Stimulated activated CD8-positive, alpha-beta memory T cell treated with anti-CD3 and anti-CD28 coated beads, Interleukin-7, amount 100 ng/mL, for 24 hours (primary cell): ENCODE measurements at places on chromosomes 7 and 10.

DNA sequence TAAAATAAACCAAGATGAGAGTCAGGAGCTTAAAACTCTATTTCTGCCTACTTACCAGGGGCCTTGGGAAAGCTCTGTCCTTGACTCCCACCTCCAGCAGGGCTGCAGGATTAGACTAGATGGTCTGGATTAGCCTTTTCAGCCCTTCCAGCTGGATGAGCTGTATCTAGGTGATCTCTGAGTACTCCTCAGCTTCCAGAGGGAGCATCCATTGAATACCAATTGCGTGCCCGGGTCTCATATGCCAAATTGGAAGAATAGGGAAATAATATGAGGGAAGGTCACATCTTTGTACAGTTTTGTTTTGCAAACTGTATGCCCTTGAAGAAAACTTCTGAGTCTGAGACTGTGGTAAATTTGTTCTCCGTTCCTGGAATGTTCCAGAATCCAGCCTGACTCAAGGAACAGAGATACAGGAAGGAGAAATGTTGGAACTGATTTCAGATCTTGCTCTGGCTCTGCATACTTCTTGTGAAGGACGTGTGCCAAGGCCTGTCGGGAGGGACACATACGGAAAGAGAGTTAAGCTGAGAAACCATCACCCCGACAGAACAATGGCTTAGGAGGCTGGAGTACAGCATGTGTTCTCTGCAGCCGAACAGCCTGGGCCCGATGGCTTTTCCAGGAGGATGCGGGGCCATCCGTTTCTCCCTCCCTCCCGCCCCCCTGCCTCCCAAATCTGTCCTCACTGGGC is 44.9 kb downstream of the MINDY4 start:
- DNase-seq: no peak

GRCh38 chr10:35456153-35456720 is 119.9 kb downstream of the CCNY start:
- DNase-seq: no peak

DNA sequence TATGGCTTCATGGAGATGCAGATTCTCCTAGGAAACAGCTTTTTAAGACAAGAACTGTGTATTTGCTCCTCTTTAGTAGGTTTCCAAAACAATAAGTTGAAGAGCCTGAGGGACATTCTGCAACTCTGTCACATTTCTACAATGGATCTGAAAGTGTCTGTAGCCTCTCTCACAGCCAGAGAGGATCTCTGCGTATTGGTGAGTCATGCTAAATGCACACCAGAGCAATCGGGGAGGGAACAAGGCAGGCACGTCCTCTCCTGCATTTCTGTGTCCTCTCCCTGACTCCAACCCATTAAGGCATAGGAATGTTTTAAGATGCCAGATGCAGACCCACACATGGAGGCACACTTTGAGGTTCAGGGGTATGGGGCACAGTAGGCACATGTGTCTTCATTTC is 1126.4 kb upstream of the GHITM start:
- DNase-seq: no peak

GRCh38 chr10:121418126-121418777 is 180.0 kb downstream of the FGFR2 start:
- DNase-seq: no peak

- no peak for DNase-seq
These were observed 108.6 kb downstream of the LRRC4 start for GRCh38 chr7:127922656-127923055.

GRCh38 chr10:129048513-129048912 is 418.5 kb upstream of the MGMT start:
- DNase-seq: no peak

DNA sequence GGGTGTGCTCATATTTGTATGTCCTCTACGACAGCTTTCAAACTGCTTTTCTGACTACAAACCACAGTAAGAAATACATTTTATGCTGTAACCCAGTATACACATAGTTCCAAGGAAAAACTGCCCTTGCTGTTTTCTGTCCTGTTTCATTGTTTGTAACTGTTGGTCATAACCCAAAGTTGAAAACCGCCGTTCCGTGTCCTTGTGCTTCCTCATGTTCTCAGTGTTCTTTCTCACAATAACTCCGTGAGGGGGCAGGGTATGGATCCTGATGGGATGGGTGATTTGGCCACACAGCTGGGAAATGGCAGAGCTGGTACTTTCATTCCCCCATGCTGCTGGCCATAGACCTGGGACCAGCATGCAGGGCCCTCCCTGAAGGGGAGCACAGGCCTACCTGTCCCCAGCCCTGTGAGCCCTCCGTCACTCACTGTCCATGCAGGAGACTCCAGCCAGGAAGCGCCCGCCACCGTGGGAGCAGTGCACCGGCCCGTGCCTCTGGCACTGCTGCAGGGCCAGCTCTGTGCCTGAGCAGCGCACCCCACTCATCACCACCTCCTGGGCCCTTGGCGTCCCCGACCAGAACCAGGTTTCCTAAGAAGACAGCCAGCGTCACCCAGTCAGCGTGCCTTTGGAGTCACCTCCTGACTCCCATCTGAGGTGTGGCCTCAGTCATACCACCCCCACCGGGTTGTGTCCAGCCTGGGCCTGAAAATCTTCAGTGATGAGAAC is 12.7 kb downstream of the LOXL4 start:
- DNase-seq: no peak

GRCh38 chr7:132488634-132489302 is 87.5 kb downstream of the PLXNA4 start:
- DNase-seq: no peak

- DNase-seq: no peak
These were observed 35.0 kb downstream of the INPP5A start for GRCh38 chr10:132572545-132572937.

DNA sequence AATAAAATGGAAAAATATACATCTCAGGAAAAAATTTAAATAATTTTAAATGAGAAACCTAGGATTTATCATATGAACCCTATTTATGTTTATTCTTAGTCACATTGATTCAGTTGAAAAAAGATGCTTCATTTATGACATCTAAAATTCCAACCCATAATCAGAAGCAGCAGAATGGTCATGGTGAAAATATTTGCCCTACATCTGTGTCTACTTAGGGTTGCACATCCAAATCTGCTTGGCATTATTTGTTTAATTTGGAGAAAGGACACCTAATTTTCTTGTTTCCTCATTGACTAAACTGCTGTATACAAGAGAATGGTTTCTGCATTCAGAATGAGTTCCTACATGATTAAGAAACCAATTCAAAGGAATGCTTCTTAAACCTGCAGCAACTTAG is 72.9 kb upstream of the SKAP2 start:
- no peak for DNase-seq

- DNase-seq: no peak
These were observed 173.5 kb upstream of the FZD1 start for GRCh38 chr7:91090684-91091083.

GRCh38 chr10:35611750-35612149 is 6.6 kb downstream of the GJD4 start:
- DNase-seq: no peak

GRCh38 chr7:144628176-144628575 is 207.7 kb downstream of the TPK1 start:
- no peak for DNase-seq

DNA sequence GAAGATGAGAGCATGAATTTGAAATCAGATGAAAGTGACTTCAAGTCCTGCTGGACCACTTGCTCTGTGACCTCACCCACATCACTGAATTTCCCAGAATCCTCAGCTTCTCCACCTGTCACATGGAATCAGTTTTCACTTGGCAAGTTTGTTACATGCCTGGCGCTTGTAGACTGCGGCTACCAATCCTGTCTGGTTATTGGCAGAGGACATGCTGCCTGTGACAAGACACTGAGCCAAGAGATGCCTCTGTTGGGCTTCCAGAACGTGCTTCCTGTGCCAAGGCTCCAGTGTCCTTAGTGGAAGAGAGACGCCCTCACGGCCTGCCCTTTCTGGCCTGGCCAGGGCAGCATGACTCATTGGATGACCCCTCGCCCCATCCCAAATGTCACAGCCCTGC is 4.4 kb upstream of the MYL10 start:
- DNase-seq: no peak

DNA sequence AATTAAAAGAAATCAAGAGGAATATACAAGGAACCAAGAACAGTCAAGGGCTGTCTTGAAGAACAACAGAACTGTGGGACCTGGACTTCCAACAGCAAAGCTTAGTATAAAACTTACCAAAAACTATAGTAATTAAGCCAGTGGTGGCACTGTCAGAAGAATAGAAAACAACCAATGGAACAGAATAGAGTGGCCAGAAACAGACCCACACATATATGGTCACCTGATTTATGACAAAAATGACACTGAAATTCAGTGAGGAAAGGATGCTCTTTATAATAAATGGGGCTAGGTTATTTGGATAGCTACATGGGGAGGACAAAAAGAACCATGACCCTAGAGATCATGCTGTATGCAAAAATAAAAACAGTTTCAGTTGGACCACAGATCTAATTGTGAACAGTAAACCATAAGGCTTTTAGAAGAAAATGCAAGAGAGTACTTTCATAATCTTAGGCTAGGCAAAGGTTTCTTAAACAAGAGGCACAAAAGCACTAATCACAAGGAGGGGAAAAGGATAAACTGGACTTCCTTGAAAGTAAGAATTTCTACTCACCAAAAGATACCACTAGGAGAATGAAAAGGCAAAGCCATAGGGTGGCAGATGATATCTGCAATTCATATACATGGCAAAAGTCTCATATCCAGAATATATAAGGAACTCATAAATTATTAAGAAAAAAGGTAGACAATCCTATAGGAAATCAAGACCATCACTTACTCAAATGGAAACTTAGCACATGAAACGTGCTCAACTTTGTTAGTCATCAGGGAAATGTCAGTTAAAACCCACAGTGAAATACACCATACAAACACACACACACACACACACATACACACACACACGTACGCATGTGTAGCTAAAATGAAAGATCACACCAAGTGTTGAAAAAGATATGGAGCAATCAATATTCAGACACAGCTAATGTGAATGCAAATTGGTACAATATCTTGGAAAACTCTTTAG is 20.8 kb downstream of the HYCC1 start:
- DNase-seq: no peak

DNA sequence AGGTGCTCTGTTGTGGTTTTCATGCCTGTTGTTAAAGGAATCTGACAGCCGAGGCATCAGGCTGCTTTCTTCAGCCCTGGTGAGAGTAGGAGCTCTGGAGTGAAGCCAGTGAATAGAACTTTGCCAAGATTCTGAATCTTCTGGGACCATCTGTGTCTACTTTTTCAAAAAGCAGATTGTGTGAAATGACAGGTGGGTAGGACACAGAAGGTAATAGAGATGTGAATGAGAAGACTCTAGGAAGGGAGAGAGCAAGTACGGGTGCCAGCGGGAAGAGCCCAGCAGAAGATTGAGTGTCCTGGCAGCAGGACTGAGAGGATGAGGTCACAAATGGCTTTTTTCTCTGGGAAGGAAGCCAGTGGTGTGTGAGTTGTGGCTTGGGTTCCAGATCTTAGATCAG is 429.2 kb downstream of the SDK1 start:
- no peak for DNase-seq

GRCh38 chr7:146084086-146084485 is 32.5 kb upstream of the CNTNAP2 start:
- no peak for DNase-seq

- DNase-seq: no peak
These were observed 198.3 kb downstream of the RPS24 start for GRCh38 chr10:78231939-78232338.

DNA sequence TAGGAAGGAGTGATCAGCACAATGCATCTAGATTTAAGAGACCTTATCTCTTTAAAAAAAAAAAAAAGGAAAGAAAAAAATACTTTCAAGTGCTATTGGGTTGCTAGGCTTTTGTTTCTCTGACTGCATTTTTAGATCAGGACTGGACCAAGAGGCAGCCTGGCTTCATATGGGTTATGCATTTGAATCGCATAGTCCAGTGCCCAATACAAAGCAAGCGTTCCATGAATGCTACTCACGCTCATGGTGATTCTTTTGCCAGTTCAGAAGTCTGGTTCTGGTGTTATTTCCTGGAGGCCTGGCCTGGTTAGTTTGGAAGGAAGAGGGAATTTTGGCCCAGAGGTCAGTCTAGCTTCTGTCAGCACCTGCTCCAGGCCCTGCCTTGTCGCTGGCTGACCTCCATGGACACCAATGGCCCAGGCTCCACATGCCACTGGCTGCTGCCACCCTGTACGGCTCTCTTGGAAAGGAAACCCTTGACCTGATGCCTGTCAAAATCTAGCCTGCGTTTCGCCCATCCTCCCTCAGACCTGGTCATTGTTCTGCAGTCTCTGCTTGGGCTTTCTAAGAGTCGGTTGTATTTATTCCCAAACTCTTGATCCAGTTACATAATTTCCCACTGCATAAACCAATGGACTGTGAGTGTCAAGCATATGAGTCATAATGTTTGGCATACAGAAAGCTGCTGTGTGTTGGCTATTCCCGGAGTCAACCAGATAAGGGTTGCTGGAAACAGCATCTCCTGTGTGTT is 74.3 kb upstream of the MKX start:
- DNase-seq: no peak

DNA sequence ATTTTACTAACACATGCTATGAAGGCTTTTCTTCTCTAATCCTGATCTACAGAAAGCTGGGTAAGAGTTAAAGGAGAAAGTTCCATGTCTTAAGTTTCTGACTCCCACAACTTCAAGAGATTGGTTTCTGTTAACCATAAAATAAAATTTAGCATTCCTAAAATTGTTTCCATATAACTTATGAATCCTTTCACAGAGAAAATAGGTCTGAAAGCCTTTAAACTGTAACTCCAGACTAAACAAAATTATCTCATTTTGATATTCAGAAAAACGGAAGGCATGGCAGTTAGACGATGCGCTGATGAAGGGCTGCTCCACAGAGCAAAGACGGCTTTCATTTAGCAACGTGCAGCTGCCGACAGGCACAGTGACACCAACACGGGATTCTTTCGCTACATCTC is 133.3 kb downstream of the SLC25A13 start:
- no peak for DNase-seq

GRCh38 chr10:117175215-117175900 is 21.9 kb upstream of the KCNK18 start:
- DNase-seq: no peak

- DNase-seq: no peak
These were observed 951.1 kb downstream of the NRG3 start for GRCh38 chr10:82826132-82826531.

DNA sequence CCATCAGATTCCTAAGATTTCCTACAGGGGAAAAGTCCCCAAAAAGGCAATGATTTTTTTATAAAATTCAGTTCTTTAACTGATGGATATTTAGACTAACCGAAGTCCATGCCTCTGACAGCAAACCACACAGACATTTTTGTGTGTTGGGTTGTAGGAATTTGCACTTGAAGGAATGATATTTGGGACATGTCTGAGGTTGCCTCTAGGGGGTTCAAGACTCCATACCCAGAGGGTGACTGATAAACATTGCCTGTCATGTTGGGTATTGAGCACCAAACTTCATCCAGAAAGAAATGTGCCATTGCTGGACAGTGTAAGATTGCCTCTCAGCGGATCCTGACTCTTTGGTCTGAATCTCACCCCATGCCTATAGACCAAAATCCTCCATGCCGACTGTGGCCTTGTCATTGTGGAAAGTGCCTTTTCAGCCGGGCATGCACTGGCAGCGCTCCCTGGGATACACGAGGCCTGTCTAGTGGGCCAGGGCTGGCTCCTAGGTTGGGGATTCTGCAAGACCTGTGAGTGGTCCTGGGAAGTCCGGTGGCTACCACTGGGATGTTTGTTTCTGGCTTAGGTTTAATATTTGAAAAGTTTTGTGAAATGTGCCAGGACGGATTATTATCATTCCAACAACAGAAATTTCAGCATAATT is 252.9 kb downstream of the WDR37 start:
- DNase-seq: no peak
